ENCODE measurements at places on chromosomes 6 and 20.

DNA sequence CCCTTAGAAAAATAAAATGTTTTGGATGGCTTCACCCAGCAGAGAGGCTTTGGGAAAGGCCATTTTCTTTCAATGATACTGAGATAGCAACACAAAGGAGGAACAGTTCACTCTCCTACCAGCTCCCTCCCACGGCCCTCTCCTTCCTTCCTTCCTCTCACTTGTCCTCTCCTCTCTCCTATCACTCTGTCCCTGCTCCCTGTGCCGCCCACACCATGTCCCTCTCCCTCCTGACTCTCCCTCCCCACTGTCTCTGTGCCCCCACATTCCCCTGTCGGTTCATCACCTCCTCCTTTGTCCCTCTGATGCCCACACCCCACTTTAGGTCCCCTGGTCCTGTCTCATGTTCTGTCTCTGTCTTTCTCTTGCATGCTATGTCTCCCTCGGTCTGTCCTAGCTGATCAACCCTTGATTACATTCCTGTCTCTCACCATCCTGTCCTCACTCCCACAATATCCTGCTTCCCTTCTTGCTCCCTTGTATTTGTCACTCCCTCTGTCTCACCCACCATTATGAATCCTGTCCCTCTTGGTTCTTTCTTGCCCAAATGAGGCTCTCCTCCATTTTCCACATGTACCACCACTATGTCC lies 30.1 kb downstream of the ELMO2 start:
- DNase-seq, result no peak

GRCh38 chr6:49001856-49002541 lies 461.1 kb downstream of the MMUT start:
- no peak for DNase-seq

GRCh38 chr6:25280344-25281074 lies 1.3 kb downstream of the CARMIL1 start:
- DNase-seq, result peak; percentile 69

DNA sequence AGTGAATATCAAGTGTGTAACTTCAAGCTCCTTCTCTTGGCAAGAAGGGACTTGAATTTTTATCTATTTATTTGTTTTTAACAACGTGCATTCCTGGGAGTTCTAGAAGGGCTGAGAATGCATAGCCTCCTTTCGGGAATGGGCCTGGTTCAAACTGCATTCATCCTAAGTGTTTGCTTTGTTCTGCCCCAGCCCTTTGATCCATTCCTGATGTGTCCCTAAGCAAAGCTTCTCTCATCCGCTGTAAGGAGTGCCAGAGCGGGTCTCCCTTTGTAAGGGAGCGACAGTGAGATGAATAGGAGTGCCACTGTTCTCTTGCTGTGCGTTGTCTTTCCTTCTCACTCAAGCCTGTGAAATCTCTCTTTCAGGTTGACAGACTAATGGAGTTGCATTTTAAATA lies 61.0 kb upstream of the VSTM2L start:
- no peak for DNase-seq

GRCh38 chr6:5030596-5031136 lies 26.8 kb upstream of the RPP40 start:
- DNase-seq, result peak; percentile 50

Measured in SW480 (cell line).